Activated T-cell treated with anti-CD3 and anti-CD28 coated beads, Interleukin-2, amount 50 U/mL, for 72 hours (primary cell): ENCODE measurements at places on chromosomes 2 and 18.

- no peak for DNase-seq
These were observed 206.1 kb downstream of the TWIST2 start for GRCh38 chr2:239053801-239054503.

DNA sequence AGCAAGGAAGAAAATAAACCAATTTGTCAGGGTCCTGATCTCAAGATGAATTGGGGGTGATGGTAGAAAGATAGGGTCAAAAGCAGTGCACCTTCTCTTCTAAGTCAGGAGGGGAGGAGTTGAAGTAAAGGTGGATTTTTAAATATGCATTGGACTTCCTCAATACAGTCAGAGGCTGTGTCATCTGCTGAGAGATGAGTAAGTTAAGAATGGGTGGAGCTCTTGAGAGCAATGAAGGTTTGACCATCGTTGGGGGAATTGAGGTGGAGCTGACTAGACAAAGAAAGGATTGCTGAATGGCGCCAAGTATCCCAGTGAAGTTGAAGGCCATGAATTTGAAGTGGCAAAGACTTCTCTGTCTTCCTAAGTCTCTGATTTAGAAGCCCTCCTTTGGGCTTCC, 18.4 kb upstream of the CPO start:
- DNase-seq = no peak

GRCh38 chr18:35455926-35456763, 41.6 kb downstream of the INO80C start:
- no peak for DNase-seq

DNA sequence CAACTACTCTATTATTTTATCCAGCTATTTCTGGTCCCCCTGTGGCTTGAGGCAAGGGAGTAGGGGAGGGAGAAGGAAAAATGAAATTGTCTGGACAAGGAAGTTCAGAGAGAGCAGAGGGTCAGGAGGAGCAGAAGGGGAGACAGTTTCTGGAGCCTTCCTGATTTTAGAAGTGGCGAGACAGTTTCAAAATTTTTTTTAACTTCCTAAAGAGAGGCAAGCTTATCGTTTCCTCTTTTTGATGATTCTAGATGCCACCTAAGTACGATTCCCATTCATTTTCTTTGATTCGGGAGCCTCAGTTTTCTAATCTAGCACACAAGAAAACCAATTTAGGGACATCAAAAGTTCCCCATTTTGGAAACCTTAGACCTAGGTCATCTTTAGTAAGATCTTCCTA, 96.9 kb upstream of the B3GNT2 start:
- DNase-seq = no peak

DNA sequence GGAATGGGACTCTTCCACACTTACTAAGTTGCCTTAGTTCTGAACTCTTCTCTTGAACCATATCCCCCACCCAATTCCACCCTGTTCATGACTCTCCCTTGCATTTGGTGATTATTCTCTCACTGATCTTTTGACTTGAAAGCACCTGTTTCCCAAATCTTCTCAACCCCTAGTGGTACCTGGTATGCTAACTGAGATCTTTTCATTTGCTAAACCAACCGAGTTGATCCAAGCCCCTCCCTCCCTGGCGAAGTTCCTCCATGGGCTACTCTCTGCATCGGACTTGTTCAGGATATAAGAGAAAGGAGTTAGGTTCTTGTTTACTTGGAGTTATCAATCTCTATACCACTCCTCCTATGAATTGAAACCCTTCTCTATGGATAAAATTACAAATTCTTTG, 593.5 kb downstream of the BCL11A start:
- DNase-seq = no peak

GRCh38 chr2:239399921-239400595, 762 bp downstream of the HDAC4 start:
- DNase-seq = peak; percentile 42

DNA sequence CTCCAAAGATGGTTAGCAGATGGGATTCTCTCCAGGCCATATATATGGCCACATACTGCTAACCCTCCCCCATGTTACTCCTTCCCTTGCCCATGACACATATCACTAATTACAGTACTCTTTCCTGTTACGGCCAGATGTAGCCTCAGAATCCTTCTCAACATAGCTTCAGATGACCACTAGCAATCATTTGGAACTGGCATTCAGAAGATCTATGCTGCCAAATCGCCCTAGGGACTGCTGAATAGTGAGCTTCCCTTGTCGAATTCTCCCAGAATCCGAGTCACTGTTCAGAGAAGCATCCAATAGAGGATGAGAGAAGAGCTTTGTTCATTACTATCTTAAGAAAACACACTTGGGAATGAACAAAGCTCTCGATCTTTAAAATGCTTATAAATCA, 121.2 kb upstream of the TANK start:
- no peak for DNase-seq

DNA sequence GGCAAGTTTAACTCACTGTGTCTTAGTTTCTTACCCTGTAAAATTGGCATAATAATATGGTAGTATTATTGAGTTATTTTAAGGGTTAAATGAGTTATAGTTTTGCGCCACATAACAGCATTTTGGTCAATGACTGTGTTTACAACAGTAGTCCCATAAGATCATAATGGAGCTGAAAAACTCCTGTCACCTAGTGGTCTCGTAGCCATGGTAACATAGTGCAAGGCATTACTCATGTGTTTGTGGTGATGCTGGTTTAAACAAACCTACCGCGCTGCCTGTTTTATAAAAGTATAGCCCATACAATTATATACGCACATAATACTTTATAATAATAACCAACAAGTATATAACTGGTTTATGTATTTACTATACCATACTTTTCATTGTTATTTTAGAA, 15.8 kb downstream of the UNC80 start:
- DNase-seq = no peak

GRCh38 chr2:118925476-118925875, 16.5 kb upstream of the MARCO start:
- no peak for DNase-seq
